ENCODE measurements at places on chromosomes 2 and 18.
A peak's percentile ranks its signal among the peaks of the same experiment; 100 is the strongest.

DNA sequence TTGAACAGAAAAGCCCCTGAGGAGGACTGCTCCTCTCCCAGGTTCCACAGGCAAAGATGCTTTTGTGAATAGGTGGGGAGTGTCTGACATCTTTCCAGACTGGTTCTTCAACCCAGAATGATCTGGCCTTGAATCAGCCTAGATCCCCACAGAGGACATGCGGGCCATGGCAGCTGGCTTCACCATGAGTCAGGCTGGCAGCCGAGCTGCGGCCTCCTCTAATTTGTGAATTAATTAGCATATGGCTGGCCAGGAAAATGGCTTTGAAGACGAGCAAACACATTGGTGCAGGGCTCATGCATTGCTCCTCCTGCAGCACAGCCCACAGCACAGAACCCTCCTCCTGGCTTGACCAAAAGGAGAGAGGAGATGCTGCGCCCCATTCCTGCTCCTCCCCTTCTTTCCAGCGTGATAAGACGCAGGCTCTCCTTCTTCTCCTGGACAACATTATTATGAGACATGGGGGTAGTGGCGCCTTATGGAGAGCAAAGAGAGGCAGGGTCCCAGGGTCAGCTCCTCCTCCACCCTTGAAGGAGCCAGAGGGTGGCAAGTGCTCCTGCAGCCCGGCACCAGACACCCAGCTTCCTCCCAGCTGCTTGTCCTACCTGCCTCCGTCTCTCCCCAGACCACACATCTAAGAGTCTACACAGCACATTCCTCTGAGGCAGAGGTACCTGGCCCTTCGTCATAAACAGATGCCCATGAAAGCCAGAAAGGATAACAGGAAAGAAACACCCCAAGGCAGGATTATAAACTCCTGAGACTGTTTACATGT is 66.7 kb downstream of the EDAR start:
- DNase-seq = no peak

DNA sequence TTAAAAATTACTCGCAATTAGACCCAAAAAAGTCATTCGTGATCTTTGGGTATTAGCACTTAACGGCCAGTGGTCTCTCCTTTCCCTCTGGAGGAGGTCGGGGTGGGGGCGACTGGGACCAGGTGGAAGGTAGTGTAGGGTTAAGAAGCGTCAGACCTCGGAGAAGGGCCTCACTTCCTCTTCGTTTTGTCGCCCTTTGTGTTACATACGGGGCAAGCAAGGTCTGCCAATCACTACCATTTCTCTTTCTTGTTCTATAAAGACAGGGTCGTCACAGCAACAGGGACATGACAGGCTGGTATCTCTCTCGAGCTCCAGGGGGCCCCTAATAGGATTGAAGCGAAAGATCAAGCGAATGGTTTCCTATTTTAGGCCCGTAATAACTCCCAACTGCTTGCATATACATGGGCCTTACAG is 136.6 kb downstream of the INSIG2 start:
- DNase-seq = peak; percentile 15

- DNase-seq = no peak
These were observed 1094.8 kb upstream of the PIK3C3 start for GRCh38 chr18:40860189-40860588.

DNA sequence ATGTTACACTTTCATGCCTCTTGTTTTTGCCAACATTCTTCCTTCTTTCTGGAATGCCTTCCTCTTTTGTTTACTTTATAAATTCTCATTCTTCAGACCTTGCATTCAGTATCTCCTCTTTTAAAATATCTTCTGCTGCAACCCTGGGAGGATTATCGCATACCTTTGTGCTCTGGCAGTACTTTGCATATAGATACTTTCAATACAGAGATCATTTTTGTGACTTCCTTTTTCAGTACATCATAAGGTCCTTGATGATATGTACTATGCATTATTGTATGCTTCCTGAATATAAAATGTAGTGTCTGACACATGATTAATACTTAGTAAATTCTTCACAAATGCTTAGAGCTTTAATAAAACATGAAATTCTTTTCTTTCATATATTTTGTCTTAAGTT is 538.7 kb downstream of the TRIB2 start:
- DNase-seq = no peak

- peak; percentile 94 for DNase-seq
These were observed 39.9 kb upstream of the CDC42EP3 start for GRCh38 chr2:37711308-37711731.

DNA sequence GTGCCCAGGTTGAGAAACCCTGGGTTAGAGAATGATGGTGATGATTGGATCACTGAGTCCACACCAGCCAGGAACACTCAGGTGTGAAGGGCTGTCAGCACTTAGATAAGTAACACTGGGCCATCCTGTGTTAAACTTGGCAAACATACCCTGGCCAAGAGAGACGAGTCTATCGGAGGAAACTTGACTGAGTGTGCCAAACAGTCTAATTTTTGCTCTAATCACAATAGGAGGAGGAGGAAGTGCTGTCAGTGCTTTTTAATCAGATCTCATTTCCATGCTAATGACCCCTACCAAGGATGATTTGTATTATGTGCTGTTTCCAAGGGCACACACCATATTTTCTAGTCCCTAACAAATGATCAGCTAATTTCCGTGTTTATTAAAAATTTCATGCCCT is 63.8 kb upstream of the SEC11C start:
- DNase-seq = no peak

- DNase-seq = no peak
These were observed 6.5 kb downstream of the KCNG2 start for GRCh38 chr18:79804130-79804787.

- no peak for DNase-seq
These were observed 129.3 kb downstream of the AGAP1 start for GRCh38 chr2:235623111-235623510.

GRCh38 chr2:36450466-36451196 is 95.1 kb downstream of the CRIM1 start:
- DNase-seq = no peak

- no peak for DNase-seq
These were observed 260.5 kb downstream of the DYSF start for GRCh38 chr2:71713581-71714580.

DNA sequence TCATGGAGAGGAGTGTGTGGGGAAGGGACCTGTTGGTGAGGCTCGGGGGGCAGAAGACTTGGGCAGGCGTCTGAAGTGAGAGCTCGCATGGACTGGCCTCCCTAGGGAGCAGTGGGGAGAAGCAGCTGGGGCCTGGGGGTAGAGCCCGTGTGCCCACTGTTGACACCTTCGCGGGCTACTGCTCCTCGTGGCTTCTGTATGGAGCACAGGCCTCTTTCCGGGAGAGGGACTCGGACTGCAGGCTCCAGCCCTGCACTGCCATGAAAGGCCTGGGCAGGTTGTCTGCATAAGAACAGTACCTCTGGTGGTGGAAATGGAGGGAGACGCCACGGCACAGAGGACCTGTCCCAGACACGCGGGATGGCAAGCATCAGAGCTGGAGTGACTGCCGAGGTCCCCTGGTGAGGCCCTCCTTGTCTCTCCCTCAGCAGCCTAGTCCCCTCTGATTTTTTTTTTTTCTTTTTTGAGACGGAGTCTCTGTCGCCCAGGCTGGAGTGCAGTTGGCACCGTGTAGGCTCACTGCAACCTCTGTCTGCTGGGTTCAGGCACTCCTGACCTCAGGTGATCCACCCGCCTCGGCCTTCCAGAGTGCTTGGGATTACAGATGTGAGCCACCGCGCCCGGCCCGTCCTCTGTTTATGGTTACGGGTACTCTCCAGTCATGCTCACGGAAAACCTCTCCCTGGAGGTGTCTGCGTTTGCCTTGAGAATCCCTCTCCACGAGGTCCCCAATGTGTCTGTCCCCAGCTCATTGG is 44.7 kb upstream of the PTMA start:
- DNase-seq = peak; percentile 66

- no peak for DNase-seq
These were observed 367.5 kb upstream of the RAB12 start for GRCh38 chr18:8241731-8242130.

DNA sequence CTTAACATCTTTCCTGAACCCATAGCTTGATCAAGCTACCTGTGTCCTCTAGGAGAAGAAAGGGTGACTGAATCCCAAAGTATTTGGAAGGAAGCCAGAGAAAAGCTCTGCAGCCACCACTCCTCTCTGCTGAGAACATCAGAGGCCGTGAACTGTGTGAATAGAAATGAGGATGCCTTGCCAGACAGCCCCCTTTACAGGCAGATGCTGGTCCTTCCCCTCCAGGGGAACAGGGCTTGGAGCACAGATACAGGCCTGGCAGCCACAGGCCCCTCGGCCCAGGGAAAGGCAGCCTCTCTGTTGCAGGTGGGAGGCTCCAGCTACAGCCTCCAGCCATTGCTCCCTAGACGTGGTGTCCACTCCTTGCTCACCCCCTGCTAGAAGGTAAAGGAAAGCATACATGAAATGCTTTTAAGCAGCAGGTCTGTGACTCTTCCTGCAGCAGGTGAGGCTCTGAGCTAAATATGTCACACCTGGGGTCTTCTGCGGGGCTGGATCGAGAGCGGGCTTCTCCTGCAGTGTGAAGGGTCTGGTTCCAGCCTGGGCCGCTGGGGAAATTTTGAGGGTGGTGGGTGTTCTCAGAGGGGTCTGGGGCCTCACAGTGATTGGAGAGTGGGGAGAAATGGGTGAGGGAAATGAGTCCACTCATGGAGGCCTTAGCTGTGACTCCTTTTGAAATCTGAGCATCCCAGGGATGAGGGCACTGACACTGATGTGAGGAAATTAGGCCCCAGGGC is 234.0 kb downstream of the KLHL29 start:
- DNase-seq = no peak

Data from NB4 (cell line).